ENCODE measurements at places on chromosomes 12 and 14. TPM values are rescaled to one million over a fixed set of nuclear protein-coding genes. Genes with fewer than 3 reads are reported as not detected.
A peak's percentile ranks its signal among the peaks of the same experiment; 100 is the strongest.

DNA sequence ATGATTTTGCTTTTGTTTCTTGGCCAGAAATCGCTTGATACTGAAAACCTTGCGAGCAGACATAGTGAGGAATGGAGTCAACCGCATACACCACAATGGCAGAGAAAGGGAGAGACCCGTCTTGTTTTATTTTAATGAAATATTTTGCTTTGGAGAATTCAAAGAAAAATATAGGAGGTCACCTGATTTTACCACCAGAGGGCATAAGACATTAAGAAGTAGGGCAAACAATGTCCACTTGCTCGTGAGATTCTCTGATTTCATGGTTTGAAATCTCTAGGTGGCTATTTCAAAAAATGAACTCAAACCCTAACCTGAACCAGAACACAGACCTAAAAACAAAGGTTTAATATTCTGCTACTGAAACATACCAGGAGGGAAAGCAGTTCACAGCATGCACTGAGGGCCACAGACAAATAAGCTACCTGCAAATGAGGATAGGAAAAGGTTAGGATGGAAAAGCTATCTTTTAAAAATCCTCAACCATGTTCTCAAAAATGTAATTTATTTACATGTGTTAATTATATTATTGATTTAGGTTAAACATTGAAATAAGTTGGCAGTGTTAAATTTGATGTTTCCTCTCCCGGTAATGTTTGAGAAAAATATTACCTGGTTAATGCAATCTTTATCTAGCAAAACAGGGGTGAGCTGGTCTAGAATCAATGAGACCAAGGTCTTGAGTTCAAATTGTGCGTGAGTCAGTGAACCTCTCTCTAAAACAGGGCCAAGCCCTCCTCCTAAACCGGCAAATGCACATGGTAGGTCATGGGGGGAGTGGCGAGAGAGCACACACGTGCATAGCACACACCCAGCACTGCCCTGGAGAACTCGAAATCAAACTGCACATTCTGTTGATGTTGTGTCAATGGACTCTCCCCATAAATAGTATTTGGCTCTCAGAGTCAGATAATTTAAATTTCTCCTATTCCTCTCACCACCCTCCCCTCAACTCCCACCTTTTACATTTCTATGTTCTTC lies 12.5 kb downstream of the IFNG-AS1 start:
- peak; percentile 38 for DNase-seq

Gene TAS2R43
- total RNA-seq = not detected

GRCh38 chr12:93292213-93292612 lies 85.5 kb upstream of the NUDT4 start:
- DNase-seq = no peak

Gene CD163
- not detected for total RNA-seq

Gene WDHD1
- total RNA-seq = 13.4 TPM
